ENCODE measurements at places on chromosomes 16 and 17.

DNA sequence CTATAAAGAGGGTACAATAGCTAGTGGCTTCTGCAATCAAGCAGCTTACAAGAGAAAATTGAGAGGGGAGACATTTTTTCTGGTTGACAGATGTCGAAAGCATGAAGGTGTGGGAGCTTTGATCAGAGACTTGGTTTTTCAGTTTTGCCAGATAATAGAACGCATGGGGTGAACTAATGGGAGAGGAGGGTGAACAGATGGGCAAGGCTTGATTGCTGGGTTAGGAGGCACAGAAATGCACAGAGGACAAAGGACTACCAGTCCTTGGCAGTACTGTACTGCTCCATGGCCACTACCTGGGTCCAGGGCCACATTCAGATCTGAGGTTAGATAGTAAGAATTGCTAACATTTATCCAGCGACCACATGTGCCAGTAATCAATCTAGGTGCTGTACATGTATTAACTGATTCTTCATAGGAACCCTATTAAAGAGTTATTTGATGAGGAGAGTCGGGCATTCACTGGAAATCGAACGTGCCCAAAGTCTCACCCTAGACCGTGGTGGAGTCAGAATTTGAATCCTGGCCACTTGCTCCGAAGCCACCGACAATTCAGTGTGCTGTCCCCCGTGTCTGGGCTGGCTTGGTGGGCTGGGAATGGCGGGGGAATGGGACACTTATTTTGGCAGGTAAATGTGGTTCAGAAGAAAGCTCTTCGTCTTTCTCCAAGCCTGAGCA is 873 bp upstream of the KSR1 start:
- DNase-seq = no peak

DNA sequence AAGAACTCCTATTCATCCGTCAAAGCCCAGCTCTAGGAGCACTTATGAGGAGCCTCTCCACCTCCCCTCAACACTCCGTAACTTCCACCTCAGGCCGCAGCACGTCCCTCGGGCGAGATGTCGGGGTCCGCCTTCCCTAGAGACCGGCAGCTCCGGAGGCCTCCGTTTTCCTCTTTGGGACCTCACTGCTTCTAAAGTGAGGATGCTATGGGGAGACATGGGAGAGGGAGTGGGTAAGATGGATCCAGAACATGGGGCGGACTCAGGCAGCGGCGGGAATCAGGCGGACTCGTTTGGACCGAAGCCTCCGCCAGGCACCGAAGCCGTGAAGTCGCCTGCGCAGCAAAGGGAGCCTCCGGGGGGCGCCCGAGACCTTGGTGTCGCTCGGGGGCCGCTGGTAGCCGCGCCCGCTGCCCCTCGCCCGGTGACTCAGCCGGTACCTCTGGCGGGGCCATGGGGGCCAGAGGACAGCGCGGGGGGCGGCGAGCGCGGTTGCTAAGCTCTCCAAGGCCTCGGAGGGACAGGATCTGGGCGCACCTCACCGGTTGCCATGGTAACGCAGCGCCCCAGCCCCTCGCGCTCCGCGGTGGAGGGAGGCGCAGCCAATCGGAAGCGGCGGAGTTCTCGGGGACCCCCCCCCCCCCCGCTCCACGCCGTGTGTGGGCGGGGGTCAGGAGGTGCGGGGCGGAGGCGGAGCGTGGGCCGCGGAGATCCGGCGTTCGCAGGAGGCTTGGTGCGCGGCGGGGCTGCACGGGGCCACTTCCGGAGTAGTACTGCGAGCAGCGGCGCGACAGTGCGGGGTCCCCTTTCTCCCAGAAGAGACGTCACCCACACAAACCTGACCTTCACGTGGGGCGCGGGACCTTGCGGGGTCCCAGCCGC is 1.3 kb upstream of the HIC1 start:
- no peak for DNase-seq

GRCh38 chr17:35313875-35314409 is 59.5 kb downstream of the SLFN11 start:
- no peak for DNase-seq

- no peak for DNase-seq
Measured at GRCh38 chr17:69914520-69914919, 160.5 kb upstream of the KCNJ16 start.

DNA sequence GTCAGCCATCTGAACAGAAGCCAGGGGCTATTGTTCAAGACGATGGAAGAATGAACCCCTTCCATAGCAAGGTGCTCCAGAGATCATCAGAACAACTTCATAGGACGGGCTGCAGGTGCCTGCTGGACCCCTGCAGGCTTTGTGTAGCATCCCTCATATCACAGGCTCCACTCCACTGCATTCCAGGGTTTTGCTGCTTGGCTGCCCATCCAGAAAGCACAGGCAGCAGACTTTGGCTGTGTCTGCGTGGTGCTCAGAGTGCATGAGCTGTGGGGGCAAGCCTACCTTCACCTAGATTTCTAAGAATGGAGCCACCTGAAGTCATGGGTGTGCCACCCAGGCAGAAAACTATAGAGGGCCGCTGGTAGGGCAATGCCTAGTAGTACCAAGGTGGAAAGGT is 93.9 kb upstream of the NLRP1 start:
- DNase-seq = no peak

- no peak for DNase-seq
Measured at GRCh38 chr16:3216263-3216640, 18.7 kb downstream of the ZNF200 start.

DNA sequence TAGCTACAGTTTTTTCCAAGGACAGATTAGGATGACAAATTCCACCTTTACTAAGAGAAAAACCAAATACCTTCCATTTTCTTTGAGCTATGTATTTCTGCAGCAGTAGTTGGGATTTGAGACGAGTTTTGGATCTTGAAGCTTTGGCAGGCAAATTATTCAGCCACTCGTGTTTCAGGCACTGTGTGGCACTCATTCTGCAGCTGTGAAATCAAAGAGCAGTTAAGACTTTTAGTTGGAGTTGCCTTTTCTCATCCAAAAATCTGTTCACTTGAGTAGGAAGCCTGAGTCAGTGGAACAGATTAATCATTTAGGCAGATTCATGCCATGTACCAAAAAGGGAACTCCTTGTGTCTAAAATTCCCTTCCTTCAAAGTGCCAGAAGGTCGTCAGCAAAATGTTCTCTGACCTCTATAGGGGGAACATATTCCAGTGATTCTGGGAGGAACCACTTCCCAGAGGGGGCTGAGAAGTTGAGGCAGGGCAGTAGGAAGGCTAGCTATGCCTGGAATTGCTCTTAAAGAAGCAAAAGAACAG is 20.1 kb downstream of the ORC6 start:
- no peak for DNase-seq

DNA sequence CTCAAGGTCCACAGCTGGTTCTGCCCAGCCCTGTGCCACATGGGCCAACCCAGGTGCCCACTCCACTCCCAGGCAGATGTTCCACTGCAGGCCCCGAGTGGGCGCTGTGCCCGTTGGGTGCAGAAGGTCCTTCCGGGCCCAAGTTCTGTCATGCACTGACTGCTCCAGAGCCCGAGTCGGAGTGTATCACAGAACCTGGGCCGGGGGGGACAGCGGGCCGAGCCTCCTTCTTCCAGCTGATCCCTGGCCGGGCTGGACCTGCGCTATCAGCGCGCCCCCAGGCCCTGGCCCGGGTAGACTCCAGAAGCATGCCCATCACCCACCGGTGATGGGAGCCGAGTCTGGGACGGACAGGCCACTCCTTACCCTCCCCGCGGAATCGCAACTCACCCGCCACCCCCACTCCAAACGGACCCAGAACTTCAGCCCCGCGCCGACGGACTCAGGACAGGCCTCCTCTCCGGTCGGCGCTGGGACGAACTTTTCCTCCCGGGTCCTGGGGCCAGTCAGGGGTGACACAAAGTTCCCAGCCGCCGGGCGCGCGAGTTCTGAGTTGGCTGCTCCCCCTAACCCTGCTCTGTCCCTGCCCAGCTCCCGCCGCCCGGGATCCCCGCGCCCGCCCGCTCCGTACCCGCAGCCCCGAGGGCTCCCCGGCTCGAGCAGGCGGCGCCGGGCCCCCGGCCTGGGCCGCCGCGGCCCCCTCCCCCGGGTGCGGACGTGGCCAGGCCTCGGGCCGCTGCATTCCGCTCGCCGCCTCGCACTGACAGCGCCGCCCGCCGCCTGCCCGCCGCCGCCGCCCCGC is at the start of gene COPZ2:
COPZ2 (minus strand) TSS at position 762 of the 802 bp plus-strand sequence; CDS start at position 742, 20 bp downstream.
- DNase-seq = no peak

GRCh38 chr16:81004646-81005353 is 1.9 kb downstream of the CMC2 start:
- DNase-seq = no peak

GRCh38 chr17:21530311-21530710 is 154.2 kb downstream of the KCNJ12 start:
- no peak for DNase-seq

GRCh38 chr17:56047331-56047730 is 105.9 kb upstream of the ANKFN1 start:
- no peak for DNase-seq

DNA sequence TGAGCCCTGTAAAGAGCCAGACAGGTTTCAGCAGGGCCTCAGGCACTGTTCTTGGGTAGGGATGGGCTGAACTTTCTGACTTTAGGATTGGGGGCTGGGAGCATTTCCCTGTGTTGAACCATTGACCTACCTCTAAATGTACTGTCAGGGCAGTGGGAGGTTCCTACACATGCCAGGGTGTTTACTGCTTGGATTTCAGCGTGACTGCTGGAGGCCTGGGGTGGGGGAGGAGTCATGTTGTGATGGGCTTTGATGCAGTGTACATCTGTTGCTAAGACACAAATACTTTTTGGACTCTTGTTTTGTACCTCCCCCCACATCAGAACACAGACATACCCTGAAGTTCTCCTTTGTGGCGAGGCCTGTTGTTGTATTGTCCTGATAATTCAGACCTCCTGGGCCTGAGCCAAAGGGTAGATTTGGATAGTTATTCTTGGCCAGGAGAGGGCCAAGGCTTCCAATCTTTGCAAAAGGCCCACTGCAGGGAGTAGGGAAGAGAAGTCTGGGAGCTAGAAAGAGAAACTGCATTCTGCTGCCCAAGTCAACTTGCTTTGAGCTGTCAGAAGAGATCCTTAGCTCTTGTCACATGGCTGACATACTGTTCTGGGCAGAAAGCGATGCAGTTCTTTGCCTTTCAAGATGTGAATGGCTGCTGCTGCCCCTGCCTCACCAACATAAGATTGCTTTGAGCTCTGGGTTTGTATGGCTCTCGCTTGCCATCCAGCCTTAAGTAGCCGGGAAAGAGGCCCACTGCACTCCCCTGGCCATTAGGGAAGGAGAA is 3.7 kb downstream of the NFE2L1 start:
- no peak for DNase-seq

DNA sequence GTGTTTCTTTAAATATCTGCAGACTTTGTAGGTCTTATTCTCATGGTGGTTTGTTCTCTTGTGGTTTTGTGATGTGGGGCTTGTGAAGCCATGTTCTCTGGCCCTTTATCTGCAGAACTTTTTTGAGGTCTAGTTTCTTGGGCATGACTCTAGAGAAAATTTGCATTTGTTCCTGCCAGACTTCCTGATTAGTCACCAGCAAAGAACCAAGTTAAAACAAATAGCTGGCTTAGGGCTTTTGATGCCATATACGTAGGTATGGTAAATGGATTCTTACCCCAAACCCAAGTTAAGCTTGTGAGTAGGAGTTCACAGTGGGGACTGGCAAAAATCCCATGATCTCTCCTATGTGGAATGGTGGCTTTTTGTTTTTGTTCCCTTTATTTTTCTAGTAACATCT is 68.7 kb upstream of the IRX3 start:
- DNase-seq = no peak

- DNase-seq = no peak
Measured at GRCh38 chr16:77739559-77739892, 17.2 kb downstream of the NUDT7 start.

GRCh38 chr16:28163699-28164098 is 48.1 kb downstream of the XPO6 start:
- DNase-seq = no peak

- DNase-seq = no peak
Measured at GRCh38 chr17:66684261-66684660, 150.7 kb upstream of the CACNG5 start.

DNA sequence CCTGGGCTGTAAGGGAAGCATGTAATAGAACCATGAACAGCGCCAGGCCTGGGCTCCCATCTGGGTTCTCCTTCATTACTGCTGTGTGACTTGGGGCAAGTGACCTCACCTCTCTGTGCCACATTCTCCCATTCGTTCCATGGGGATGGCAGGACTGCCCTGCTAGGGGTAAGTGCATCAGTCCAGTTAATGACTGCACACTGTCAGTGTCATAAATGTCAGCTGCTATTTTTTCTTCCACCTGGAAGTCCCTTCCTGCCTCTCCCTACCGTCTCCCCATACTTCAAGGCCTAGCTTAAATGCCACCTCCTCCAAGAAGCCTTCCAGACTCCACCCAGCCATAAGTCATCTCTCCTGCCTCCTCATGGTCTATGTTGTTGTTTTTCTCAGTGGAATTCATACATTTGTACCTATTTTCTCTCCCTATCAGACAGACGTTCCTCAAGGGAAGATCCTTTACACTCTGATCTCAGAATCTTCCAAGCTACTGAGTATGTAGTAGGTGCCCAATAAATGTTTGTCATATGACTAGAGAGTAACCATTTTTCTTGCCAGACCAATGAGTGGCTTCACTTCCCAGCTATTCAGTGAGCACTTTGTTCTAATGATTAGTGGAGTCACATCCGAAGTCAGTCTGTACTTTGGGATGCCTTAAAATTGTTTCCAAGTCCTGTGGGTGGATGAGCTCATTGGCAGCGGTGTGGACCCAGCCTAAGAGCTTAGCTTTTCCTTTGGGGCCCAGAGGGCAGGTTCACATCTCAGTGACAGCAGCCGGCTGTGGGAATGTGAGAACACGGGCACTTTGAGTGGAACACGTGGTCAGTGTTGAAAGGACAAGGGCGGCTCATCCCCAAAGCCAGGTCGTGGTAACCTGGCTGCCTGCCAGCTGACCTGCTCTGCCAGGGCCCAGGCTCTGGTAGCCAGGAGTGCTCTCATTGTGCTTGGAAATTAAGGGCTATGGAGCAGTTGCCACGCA is 147.5 kb upstream of the GSE1 start:
- DNase-seq = no peak

DNA sequence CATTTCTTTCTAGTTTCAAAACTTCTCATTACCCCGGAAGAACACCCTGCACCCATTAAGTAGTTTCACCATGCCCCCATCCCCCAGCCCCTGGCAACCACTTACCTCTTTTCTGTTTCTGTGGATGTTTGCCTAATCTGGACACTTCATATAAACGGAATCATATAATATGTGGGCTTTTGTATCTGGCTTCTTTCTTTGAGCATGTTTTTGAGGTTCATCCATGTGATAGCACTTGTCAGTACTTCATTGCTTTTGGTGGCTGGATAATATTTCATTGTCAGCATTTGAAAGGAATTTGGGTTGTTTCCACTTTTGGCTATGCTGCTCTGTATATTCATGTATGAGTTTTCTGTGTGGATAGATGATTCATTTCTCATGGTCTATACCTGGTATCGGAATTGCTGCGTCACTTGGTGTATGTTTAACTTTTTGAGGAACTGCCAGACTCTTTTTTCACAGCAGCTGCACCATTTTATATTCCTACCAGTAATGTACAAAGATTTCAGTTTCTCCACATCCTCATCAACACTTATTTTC is 30.0 kb upstream of the SLC5A10 start:
- DNase-seq = no peak
